ENCODE measurements at places on chromosomes 11 and 22.

DNA sequence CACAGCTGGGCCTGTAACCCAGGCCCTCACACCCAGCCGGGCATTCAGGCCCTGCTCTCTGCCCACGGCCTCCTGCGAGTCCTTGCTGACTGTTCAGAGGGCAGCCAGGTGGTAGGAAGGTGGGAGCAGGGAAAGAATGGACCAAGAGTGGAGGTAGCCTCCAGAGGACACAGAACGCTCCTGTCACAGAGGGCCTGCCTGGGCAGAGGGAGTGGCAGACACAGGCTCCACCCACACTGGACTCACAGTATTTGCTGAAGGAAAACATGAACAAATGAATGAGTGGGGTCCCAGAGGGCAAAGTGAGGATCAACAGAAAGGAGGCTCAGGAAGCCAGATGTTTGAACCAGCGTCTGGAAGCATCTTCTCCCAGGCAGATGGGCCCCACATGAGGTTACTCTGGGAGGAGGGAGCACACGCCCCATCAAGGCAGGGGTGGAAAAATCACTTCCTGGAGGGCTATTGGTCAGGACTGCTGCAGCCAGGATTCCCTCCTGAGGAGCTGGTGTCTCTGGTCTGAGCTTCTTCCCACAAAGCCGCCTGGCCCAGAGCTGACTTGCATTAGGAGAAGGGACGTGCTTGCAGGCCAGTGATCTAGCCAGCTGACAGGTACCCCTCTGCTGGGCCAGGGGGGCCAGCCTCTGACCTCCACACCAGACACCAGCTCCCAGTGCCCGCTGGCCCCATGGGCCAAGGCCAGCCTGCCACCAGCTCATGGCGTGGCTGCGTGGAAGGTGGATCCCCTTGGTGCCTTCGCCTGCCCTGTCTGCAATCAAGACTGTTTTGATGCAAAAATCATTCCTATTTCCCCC lies 84.0 kb downstream of the THAP12 start:
- no peak for DNase-seq

DNA sequence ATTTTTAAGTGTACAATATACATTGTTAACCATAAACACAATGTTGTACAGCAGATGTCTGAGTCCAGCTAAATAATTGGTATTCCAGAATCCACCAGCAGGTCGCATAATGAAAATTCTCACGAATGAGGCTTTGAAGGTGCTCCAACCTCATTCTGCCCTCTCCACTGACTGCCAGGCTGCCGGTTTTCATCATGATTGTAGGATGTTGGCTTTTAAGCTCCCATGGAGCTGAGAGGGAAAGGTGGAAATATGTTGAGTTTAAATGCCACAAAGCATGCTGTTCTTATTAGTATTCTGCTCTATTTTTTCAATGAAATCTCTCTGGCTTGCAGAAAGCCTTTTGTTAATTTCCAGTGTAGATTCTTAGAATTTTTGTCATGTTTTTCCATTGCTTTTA lies 337.2 kb upstream of the DDI1 start:
- DNase-seq = no peak

DNA sequence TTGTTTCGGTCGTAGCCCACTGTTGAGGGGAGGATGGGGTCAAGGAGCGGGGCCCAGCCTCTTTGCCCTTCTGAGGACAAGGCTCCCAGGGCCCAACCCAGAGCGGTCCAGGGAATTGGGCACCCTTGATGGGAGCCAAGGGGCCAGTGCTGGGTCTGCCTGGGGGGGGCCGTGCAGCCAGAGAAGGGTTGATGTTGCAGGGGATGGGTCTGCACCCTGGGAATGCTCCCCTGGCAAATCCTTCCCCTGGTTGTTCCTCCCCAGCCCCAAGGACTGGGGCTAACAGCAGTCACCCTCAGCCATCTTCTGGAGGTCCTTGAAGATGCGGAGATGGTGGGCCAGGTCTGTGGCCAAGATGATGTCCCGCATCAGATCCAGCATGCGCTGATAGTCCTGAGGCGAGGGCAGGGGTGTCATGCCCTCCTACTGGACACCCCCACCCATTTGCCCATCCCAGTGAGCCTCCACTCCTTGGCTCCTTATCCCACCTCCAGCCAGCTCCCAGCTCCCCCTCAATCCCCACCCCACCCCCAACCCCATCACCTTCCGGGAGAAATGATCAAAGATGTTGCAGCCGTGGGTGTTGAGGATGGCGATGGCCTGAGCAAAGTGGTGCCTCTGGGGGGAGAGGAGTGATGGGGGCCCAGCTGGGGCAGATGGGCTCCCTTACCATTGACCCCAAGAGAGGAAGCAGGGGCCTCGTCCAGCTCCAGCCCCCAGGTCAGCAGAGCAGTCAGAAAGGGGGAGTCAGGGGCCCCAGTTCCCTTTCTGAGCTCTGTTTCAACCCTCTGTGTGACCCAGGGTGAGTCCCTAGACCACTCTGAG lies 95.0 kb downstream of the PDE2A start:
- DNase-seq = no peak

DNA sequence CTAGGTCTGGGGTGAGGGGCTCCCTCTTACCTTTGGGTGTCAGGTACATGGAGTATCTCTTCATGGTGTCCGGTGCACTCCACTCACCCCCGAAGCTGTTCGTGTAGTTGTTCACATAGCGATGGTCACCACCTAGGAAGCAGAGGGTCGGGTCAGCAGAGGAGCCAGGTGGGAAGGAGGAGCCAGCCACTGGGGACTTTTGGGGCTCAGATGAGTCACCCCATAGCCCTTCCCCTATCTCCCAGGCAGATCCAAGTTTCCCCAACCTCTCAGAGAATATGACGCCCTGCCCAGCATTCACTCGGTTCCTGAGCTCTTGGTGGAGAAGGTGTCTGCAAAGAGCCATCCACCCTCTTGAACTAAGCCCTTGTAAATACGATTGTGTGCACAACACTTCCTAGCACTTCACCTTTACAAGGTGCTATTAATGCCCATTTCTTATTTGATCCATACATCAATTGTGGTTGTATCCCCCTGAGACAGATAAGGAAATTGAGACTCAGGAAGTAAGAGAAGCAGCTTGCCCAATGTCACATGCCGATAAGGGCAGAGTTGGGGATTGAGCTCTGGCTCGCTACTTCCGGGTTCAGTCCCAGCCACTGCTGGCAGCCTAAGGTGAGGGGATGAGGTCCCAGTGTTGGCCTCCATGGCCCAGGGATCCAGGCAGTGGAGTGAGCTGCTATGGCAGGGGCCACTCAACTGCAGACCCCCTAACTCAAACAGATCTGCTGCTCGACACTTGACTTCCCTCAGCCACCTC lies 14.8 kb downstream of the TRIM29 start:
- DNase-seq = no peak

DNA sequence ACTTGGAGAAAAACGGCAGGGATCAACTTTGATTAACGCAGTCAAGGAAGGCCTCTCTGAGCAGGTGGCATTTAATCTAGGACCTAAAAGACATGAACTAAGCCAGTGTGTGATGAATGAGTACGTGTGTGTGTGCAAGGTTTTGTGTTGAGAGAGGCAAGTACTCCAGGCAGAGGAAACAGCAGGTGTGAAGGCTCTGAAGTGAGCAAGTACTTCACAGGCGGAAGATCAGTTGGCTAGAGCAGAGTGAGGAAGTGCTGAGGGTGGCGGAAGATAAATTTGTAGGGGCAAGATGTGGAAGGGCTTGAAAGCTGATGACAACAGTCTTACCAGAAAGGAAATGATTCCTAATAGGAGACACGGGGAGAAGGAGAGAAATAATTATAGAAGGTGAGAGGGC lies 6.8 kb downstream of the APIP start:
- DNase-seq = no peak

DNA sequence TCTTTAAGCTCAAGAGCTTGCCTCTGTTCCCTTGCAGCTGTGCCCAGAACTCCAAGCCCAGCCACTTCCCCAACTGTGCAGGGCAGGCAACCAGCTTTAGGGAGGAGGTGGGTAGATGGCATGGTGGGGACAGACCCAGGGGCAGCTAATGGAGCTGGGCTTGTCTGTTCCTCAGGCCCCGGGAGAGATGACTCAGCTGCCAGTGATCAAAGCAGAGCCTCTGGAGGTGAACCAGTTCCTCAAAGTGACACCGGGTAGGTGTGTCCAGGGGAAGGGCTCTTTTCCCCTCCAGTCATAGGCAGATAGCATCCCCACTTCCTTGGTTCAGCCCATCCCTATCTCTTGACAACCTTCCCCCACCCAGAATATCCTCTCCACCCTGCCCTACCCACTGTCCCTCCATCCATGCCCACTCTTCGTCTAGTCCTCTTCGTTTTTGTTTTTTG lies 32.4 kb downstream of the CREB3L1 start:
- DNase-seq = no peak

GRCh38 chr11:111450480-111451320 lies 61.5 kb downstream of the BTG4 start:
- DNase-seq = no peak

GRCh38 chr11:19715373-19715772 lies 2.7 kb downstream of the NAV2 start:
- DNase-seq = no peak

- DNase-seq = no peak
Measured at GRCh38 chr11:102302241-102302640, 15.0 kb upstream of the BIRC3 start.

DNA sequence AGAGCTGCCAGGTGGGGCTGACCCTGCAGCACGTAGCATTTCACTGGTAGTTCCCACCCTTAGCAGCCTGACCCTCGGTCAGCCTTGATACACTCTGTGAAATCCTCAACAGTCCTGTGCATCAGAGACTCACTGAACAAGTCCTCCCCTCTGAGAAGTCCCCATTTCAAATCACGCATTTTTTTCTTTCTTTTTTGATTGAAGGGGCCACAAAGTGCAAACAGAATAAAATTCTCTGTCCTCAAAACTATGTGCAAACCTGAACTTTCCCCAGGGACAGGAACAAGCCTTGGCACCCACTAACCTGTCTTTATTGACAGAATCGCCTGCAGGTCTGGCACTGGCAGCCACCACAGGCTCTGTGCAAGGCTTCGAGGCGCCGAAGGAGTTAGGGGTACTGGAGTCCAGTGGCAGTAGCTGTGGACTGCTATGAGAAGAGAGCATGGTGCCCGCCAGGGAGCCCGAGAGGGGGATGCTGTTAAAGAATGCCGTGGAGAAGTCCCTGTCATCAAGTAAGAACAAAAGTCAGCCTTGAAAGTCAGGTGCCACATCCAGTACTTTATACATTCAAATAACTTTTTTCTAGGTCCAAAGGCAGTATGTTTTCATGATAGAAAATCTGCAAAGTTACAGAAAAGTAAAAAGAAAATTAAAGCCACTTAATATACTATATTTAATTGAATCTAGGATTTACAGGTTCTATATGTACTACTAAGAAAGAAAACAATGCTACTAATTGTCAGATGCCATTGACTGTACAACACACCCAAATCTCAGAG lies 53.8 kb downstream of the HIRA start:
- no peak for DNase-seq

DNA sequence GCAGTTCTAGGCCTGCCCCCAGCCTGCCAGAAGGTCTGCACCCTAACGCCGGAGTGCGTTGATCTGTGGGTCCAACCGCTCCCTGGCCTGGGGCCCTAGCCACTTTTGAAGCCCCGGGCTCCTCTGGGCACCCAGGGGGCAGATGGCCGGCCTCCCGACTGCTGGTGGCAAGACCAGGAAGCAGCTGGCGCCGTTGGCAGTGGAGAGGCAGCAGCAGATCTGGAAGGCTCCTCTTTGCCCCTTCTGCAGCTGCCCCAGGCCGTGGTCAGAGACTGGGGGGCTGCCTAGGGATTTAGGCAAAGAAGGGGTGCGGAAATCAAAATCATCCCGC lies 445 bp upstream of the VWCE start:
- DNase-seq = no peak

DNA sequence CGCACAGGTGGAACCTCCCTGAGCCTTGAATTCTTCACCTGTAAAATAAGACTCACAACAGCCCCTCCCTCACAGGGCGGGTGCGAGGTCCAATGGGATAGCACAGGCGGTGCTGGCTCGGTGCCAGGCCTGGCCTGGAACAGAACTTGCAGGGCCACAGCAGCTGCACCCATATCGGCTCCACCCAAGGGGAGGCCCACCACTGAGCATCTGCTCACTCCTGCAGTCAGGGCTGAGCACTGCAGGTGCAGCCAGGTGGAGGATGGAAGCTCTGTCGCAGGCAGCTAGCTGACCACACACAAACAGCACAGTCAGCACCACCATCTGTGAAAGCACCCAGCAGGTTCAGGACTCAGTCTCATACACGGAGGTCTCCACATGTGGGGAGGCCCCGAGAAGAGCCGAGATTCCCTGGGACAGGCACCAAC lies 19.6 kb downstream of the VPS37C start:
- DNase-seq = no peak

DNA sequence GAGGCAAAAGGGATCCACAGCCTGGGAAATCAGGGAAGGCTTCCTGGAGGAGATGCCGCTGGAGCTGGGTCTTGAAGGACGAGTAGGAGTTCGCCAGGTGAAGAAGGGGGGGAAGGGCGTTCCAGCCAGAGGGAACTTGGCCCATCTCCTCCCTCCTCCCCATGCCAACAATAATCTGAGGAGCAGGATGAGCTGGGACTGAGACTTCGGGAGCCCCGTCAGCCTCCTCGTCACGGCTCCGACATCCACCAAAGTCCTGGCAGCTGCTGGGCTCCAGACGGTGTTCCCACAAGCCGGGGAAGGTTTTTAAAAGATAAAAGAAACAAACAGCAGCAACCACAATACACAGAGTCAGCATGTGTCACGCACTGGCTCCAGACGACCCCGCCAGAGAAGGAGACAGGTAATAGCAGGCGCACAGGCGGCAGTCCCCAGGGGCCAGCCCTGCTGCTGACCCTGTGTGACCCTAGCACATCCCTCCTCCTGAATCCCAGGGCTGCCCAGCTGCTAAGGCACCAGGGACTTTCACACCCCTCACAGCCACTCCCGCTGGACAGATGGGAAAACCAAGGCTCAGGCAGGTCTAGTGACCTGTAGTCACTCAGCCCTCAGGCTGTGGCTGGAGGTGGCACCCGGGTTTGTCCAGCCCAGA lies 37.3 kb downstream of the NUP50 start:
- no peak for DNase-seq

DNA sequence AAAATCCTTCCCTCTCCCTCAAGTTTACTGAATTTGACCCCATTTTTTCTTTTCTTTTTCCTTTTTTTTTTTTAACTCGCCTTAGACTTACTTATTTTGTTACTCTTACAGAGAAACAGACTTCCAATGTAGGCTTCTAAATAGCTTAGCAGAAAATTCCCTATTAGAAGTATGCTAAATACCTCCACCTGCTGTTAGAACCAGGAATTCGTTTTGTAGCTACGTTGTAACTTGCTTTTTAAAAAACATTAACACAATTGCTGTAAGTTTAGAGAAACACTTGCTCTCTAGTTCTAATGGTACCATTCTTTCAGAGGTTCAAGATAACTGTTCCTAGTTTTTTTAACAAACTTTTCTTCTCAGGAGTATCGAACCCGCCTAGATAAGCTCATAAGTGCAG lies 324.2 kb downstream of the DCDC1 start:
- no peak for DNase-seq

- DNase-seq = no peak
Measured at GRCh38 chr22:50348058-50348457, 4.9 kb downstream of the PPP6R2 start.
